ENCODE measurements at places on chromosomes 4 and X. TPM values are rescaled to one million over a fixed set of nuclear protein-coding genes. Genes with fewer than 3 reads are reported as not detected.

DNA sequence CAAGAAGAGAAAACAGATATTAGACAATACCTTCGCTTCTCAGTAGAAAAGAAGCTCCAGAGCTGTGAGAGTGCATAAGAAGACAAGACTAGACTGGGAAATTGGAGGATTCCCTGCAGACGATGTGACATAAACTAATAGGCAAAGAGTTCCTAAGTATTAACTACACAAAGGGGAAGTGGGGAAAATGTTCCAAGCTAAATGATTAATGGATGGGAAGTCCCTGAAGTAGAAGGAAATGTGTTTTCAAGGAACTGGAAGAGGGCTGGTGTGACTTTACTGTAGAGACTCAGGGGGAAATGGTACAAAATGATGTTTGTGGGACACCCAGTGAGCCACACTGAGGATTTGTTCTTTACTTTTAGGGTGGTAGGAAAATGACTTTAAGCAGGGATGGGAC is 69.7 kb upstream of the DCLK2 start:
- no peak for DNase-seq

GRCh38 chrX:137427816-137428215 is 138.1 kb upstream of the ZIC3 start:
- DNase-seq, result no peak

GRCh38 chrX:103211012-103211715 is 3.7 kb upstream of the BEX4 start:
- DNase-seq, result peak; percentile 27

ALAS2 gene
- total RNA-seq, result not detected

DNA sequence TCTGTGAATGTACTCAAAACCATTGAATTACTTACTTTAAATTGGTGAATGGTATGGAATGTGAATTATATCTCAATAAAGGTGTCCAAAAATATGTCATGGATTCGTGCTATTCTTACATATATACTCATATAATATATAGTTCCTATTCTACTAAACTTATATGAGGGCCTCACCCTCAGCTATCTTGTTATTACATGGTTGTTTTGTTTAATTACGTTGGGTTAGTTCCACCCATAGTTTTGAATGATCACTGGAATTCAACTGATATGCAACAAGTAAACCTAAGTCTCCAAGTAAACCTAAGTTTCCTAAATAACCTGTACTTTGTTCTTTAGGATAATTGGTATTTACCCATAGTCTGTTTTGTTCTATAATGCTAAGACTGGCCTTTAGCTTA is 30.6 kb upstream of the CD99L2 start:
- no peak for DNase-seq

DNA sequence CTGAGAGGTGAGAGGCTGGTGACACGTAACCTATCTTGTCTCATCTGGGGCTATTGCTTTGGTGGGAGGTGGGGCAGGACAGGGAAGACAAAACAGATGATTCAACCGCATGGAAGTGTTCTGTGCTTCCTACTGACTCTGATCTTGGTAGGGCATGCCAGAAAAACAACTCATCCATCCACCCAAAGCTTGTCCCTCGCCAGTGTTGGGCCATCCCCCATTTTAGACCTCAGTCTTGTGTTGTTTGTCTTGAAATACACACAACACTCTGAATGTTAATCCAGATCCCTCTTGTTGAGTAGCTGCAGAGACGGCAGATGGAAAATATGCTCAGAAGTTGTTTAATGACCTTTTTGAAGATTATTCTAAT is 377 bp downstream of the CHRNA9 start:
- no peak for DNase-seq

- no peak for DNase-seq
Observed at GRCh38 chr4:139921429-139922184, 232.4 kb downstream of the MAML3 start.

- no peak for DNase-seq
Observed at GRCh38 chr4:190017357-190018200, 9.5 kb downstream of the FRG2 start.

POU3F4 gene
- not detected for total RNA-seq

DNA sequence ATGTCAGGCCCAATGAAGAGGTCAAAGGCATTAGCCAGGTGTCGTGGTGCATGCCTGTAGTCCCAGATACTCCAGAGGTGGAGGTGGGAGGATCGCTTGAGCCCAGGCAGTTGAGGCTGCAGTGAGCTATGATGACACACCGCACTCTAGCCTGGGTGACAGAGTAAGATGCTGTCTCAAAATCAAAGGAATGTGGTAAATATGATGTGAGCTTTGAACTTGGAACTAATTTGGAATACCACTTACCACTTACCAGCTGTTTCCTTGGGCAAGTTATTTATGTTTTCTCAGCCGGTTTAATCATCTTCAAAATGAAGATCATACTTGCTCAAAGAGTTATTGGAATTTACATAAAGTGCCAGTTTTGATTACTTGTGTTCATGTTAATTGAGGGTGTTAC is 23.8 kb upstream of the SEPSECS start:
- no peak for DNase-seq

GRCh38 chr4:7166237-7166636 is 26.1 kb upstream of the SORCS2 start:
- no peak for DNase-seq

GRCh38 chr4:118910221-118910620 is 21.6 kb downstream of the SYNPO2 start:
- no peak for DNase-seq

- DNase-seq, result no peak
Observed at GRCh38 chrX:103503163-103503852, 16.0 kb downstream of the RAB40A start.

PTTG2 gene
- total RNA-seq, result 1.7 TPM

- no peak for DNase-seq
Observed at GRCh38 chr4:16457944-16458343, 231.7 kb upstream of the TAPT1 start.

DNA sequence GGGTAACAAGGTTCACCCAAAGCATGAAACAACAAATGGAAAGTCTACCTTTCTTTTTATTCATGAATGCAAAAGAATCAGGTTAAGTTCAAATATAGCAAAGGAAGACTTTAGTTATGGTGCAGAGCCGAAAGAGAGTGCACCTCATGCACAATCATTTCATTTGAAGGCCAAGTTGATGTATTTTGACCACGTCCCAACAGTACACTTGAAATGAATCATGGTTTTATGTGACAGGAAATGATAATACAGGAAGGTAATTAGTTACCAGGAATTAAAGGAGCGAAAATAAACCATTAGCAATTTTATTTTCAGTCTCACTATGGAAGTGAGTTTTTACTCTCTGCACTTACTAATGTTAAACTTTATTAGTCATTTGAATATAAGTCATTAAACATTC is 281.2 kb upstream of the DIAPH2 start:
- DNase-seq, result no peak

TMEM144 gene
- total RNA-seq, result not detected

GLOD5 gene
- total RNA-seq, result not detected
